Forelimb muscle (tissue), 1 donor: ENCODE measurements at places on chromosomes 5 and 9.

DNA sequence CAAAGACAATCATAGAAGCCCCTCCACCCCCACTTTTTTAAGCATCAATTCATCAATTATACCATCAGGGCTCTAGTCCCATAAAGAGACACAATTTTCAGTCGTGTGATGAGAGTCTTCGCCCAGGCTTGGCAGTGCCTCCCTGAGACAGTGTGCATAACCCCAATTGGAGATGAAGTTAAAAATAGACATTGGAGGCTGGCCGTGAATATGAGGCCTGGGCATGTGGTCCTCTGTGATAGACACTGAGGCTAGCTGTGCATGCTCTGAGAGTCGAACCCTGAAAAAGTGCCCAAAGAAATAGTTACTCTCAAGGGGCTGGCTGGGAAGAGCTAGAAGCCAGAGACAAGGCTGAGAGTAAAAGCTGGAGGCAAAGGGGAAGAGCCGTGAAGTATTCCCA is 248.6 kb upstream of the NR4A3 start:
- DNase-seq: no peak

DNA sequence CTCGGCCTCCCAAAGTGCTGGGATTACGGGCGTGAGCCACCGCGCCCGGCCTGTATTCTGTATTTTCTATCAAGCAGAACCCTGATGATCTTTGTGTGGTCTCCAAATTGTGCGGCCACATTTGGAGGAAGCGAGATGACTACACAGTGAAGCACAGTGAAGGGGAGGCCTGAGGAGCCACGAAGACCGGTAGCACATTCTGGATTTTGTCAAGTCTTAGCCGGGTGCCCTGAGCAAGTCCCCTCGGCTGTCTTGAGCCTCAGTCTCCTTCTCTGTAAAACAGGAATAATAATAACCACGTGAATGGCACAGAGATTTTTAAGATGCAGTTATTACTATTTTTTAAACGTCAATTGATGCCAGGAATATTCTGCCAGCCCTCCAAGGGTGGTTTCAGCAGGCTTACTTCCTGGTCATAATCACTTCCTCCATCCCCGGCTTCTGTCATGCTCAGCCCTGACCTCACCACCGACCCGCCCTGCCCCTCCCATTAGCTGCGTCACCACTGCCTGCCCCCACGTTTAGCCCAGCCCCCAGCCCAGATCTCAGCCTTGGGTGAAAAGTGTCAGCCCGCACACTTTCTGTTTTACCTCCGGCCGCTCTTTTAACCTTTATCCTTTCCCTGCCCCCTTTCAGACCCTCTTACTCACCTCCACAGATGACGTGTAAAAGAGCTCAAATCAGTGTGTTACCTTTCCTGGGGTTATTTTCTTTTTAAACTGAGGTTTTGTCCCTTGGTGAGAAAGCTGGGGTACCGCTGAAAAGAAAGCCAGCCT is 27.0 kb upstream of the ERGIC1 start:
- DNase-seq: no peak

- no peak for DNase-seq
These were observed 66.0 kb upstream of the FCN1 start for GRCh38 chr9:134983506-134984371.

GRCh38 chr9:109108318-109108717 is 11.4 kb downstream of the TMEM245 start:
- DNase-seq: no peak
